ENCODE measurements at places on chromosomes 1 and 21.

DNA sequence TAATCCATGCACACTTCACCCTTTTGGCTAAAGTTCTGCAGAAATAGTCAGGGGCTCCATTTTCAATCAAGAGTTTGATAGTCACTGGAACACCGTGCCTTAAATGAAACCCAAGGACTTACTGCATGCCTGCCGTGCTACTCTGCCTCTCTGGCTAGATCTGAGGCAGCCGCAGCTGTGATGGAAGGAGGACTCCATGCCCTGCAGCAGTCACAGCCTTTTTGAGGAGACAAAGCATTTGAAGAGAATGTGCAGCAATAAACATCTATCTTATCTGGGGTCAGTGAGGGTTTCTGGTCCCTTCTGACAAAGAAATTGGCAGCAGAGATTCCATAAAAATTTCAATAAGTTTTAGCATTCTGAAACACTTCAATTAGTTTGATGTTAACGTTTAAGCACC is 78.0 kb downstream of the BCAR3 start:
- no peak for DNase-seq

DNA sequence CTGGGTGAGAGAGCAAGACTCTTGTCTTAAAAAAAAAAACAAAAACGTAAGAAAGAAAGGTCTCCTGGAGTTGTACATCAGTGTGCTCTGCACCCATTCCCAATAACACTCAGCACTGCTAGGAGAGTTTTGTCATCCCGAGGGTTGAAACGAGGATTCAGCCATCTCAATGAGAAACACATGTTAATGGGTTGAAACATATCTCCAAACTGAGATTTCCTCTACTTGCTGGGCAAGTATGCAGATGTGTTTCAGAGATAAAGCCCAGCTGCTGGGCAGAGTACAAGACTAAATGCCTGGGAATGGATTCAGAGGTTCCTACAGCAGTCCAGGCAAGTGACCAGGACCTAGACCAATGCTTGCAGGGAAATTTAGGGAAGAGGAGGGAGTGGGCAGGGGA is 2.6 kb upstream of the MFN2 start:
- no peak for DNase-seq

GRCh38 chr1:177824508-177824982 is 145.3 kb downstream of the SEC16B start:
- DNase-seq: no peak

- peak; percentile 78 for DNase-seq
Measured at GRCh38 chr1:110634455-110635311, 28.5 kb upstream of the KCNA2 start.

DNA sequence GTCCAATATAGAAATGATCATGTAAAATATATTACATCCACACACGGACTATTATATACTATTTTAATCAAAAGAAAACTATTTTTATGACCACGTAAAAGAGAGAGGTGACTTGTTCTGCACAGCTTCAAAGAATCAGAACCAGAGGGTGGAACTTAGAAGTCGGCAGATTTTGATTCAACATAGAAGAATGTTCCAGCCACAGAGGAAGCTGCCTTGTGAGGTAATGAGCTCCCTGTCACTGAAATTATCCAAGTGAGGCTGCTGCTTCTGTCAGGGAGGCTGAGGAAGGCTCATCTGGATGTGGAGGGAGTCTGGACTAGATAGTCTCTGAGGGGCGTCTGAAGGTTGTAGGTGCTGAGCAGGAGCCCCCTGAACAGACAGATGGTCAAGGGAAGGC is 2.7 kb downstream of the PLEKHA6 start:
- DNase-seq: no peak

GRCh38 chr1:44254392-44254910 is 41.2 kb downstream of the DMAP1 start:
- DNase-seq: no peak

- no peak for DNase-seq
Measured at GRCh38 chr1:185166106-185166505, 9.1 kb downstream of the SWT1 start.

DNA sequence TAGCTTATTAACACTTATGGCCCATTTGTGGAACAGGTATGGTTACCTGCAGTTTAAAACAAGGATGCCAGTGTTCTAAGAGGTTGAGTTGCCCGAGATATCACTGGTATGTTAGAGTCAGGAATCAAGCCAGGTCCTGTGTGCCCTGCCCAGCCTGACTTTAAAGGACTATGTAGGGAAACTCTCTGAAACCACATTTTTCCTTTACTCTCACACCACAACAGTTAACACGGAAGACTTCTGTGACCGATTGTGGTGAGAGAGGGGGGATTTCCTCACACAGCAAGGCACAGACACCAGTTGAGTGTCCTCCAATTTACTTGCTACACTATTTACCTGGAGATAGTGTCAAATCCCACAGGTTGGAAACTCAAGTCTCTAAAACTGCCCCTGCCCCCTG is 47.8 kb downstream of the UCK2 start:
- no peak for DNase-seq

DNA sequence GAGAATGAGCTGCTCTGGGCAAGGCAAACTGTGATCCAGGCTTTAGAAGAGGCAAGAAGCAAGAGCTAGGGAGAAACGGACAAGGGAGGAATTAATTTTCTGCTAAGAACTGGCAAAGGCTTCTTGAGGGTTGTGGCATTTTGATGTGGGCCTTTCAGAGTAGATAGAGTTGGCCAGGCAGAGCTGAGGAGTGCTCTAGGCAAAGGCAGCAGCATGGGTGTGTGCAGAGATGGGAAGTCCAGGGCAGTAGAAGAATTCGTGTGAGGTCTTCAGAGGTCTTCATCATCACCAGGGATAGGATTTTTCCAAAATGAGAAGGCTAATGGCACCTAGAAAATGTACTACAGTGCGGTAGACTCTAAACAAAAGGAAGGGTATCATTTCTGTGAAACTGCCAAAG is 237.8 kb downstream of the LTN1 start:
- no peak for DNase-seq

DNA sequence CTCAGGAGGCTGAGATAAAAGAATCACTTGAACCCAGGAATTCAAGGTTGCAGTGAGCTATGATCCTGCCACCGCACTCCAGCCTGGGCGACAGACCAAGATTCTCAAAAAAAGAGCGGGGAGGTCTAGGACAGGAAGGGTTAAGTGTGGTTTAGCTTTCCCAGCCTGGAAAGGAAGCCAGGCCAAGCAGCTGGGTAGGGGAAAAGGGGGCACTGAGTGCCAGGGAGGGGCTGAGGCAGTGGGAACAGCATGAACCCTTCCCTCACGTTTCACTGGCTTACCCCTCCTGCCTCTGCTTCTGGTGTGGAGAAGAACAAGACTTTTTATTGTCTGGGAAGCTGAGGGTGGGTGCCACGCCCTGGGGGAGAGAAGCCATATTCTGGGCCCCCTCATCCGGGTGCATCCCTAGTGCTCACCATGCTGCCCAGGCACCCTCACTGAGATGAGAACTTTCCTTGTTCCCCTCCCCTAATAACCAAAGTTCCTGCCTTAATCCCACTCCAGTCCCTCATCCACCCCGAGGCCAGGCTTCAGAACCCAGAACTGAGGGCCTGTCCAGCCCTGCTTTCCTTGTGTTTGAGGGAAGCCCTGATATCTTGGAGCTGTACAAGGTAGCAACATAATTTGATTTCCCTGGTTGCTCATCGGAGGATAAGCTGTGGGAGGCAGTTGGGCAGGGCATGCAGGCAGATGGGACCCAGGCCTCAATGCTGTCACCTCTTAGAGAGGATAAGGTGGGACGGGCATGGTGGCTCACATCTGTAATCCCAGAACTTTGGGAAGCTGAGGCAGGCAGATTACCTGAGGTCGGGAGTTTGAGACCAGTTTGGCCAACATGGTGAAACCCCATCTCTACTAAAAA is 2.0 kb upstream of the LMNA start:
- DNase-seq: no peak

- peak; percentile 37 for DNase-seq
Measured at GRCh38 chr1:221961532-221962292, 219.8 kb upstream of the DUSP10 start.

GRCh38 chr1:41683681-41684500 is 199.4 kb upstream of the EDN2 start:
- DNase-seq: peak; percentile 58

DNA sequence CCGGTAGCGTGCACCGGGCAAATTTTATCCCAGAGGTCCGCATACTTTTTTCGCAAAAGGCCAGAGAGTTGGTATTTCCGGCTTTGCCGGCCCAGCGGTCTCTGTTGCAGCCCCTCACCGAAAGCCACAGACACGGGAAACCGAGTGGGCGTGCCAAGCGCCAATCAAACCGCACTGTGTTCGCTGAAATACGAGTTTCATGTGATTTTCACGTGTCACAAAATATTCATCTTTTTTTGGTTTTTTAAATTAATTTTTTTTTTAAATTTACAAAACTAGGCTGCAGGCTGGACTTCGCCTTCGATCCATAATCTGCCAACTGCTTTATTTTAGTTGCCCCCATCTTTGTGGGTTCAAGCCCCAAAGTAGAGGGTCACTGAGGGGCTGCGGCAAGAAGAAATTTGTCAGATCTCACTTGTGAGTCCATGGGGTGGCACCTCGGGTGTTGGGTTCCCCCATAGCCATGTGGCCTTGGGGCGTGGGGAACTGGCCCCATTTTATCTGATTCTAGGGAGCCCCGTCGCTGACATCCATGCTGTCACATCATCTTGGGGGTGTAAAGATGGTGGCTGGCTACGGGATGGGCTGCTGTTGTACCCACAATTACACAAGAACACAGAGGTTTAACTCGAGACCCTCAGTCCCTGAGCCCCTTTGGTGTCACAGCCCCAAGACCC is 20.8 kb downstream of the SLC45A1 start:
- DNase-seq: no peak

DNA sequence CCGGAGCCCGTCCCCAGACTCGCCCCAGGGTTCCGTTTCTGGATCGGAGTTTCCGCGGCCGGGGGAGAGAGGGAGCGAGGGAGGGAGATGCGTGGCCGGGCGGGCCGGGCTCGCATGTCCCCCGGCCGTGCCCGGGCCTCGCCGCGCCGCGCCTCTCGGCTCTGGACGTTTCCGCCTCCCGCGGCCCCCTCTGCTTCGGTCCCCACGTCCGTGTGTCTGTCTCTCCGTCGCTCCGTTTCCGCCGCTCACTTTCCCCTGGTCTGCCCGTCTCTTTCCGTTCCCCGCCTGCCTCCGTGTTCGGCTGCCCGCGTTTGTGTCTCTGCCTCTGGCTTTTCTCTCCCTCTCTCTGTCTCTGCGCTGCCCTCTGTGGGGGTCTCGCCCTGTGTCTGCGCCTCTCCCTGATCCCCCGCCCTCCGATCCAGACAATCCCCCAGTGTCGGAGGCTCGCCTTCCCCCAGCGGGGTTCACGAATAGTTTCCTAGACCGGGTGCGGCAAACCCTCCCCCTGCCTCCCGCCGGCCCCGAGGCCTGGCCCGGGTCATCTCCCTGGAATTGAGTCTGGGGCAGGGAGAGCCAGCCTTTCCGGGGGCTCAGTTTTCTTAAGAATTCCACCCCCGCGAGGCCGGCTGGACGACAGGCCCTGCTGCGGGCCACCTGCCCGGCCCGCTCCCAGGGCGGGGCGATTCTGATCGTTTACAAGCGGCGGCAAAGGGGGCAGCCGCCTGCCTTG is 735 bp downstream of the NBL1 start:
- DNase-seq: peak; percentile 41

GRCh38 chr21:46636550-46637285 is 1.2 kb downstream of the PRMT2 start:
- DNase-seq: no peak

DNA sequence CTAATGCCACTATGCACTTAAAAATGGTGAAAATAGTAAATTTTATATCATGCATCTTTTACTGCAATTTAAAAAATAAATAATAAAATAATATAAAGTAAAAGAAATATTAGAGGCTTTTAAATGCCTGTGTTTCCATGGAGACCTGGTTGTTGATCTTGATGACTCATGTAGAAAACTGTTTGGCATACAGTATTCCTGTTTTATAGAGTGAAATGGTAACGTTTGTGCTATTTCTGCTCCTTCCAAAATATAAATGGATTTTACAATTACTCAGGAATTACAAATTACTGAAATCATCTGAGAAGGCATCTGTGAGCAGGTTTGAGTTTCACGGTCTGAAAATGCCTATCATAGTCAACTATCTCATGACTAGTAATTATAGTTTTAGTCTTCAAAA is 98.4 kb upstream of the USP25 start:
- DNase-seq: no peak

DNA sequence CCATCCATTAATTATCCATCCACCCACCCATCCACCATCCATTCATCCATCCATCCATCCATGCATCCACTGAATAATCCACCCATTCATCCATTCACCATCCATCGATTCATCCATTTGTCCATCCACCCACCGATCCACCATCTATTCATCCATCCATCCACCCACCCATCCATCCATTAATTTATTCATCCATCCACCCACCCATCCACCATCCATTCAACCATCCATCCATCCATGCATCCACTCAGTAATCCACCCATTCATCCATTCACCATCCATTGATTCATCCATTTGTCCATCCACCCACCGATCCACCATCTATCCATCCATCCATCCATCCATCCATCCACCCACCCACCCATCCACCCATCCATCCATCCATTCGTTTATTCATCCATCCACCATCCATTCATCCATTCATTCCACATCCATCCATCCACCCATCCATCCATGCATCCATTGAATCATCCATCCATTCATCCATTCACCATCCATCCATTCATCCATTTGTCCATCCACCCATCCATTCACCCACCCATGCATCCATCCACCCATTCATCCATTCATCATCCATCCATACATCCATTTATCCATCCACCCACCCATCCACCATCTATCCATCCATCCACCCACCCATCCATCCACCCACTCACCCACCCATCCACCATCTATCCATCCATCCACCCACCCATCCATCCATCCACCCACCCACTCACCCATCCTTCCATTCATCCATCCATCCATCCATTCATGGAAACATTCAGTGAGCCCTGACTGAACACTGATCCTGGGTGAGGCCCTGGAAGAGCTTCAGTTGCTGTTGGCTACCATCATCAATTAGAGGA is 83.4 kb upstream of the ARHGEF16 start:
- no peak for DNase-seq

DNA sequence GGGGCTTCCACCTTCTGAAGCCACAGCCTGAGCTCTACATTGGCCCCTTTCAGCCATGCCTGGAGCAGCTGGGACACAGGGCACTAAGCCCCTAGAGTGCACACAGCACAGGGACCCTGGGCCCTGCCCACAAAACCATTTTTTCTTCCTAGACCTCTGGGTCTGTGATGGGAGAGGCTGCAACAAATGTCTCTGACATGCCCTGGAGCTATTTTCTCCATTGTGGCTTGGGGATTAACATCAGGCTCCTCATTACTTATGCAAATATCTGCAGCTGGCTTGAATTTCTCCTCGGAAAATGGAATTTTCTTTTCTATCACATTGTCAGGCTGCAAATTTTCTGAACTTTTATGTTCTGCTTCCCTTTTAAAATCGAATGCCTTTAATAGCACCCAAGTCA is 795.7 kb downstream of the LTN1 start:
- DNase-seq: no peak

Data from CD4-positive, alpha-beta T cell treated with Interleukin-15 for 1 hour (primary cell).